Panc1 (cell line): ENCODE measurements at places on chromosomes 3 and 15.

DNA sequence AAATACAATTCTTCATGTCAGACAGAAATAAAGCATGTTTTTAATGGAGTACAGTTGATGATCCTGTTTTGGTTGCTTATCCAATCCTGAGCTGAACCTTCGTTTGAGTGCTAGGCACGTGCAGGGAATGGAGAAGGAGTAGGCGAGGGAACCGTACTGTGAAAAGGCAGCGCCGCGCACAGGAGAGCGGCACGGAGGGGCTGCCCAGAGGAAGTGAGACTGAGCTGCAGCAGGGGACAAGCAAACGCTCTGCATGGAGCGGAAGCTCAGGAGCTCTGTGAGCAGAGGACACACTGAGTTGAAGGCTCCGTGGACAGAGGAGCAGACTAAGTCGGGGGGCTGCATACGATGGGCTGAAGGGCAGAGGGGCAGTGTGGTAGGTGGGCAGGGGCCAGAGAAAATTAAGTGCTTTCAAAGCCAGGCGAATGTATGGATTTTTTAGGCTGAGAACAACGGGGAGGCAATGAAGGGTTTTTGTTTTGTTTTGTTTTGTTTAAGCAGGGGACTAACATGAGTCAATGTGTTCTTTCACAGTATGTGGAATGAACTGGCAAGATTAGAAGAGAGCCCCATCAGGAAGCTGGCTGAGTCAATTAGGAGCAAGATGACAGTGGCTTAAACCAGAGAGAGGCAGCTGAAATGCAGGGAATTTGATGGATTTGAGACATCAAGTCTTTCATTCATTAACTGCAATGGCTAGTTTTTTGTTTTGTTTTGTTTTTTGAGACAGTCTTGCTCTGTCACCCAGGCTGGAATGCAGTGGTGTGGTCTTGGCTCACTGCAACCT, 23.8 kb upstream of the TM2D3 start:
- DNase-seq: no peak

- no peak for DNase-seq
Observed at GRCh38 chr15:28026221-28026620, 72.9 kb downstream of the OCA2 start.

DNA sequence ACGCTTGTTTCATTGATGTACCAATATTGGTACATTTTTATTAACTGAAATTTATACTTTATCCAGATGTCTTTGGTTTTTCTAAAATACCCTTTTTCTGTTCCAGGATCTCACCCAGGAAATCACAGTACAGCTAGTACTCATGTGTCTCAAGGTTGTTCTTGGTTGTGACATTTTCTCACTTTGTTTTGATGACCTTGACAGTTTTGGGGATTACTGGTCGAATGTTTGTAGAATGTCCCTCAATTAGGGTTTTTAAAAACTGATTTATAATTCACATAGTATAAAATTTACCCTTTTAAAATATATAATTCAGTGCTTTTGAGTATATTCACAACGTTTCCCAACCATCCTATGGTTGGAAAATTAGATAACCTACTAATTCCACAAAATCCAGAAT, 6.3 kb upstream of the SNRPN start:
- DNase-seq: no peak

GRCh38 chr3:28586325-28586724, 237.7 kb upstream of the AZI2 start:
- no peak for DNase-seq

DNA sequence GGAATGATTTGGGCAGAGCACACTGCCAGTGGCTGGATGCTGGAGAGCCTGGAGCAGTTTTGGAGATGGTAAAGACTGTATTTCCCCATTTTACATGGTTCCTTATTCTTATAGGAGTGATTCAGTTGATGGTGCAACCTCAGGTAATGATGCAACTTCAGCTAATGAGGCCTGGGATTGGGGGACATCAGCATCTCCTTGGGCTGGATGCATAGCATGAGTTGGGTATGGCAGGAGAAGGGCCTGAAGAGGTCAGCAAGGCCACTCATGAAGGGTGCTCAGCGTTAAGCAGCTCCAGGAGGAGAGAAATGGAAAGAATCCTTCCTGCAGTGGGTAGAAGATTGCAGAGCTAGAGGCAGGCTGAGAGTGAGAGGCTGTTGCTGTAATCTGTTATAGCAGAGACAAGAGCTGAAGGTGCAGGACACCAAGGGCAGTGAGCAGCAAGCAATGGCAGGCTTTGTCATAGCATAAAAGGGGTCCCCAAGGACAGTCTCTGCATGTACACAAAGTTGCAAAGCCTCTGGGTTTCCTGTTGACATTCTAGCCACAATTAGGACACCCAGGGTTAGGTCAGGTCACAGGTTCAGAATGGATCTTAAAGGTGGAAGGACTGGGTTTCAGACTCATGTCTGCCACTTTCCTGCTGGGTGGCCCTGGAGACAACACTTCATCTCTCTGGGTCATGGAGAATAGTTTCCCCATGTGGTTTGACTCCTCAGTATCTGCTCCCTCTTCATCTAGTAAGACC, 29.5 kb upstream of the SNRK start:
- DNase-seq: no peak

- DNase-seq: no peak
Observed at GRCh38 chr3:156211583-156211982, 91.2 kb downstream of the KCNAB1 start.

DNA sequence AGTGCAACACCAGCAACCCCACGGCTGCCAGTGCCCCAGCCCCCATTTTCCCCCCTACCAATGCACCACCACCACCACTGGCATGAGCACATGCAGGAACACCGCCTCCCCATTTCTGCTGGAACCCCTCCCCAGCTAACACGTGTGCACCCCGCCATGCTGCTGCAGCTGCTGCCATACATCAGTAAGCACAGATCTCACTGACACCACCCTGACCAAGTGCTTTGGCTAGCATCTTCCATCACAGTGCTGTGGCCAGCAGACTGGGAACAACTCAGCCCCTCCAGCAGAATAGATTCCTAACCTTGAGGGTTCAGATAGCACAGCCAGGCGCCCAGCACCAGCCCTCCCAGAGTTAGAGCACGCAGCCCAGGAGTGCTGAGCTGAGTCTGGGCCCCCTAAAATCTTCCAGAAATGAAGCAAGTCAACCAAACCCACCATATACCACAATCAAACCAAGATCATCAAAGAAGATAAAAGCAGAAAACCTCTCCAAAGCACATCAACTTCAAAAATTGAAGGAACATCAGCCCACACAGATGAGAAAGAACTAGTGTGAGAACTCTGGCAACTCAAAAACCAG, 81.2 kb upstream of the CDV3 start:
- DNase-seq: no peak

DNA sequence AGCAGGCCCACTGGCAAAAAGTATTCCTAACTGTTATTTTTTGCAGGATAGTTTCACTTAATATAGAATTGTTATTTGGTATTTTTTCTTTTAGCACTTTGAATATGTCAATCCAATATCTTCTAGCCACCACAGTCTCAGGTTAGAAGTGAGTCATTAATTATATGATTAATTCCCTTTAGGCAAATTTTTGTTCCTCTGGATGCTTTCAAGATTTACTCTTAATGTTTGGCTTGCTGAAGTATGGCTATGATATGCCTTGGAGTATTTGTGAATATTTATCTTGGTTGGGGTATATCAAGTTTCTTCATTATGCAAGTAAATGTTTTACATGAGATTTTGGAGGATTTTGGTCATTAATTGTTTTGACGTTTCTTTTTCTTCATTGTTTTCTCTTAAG, 152.1 kb upstream of the ALCAM start:
- DNase-seq: no peak

DNA sequence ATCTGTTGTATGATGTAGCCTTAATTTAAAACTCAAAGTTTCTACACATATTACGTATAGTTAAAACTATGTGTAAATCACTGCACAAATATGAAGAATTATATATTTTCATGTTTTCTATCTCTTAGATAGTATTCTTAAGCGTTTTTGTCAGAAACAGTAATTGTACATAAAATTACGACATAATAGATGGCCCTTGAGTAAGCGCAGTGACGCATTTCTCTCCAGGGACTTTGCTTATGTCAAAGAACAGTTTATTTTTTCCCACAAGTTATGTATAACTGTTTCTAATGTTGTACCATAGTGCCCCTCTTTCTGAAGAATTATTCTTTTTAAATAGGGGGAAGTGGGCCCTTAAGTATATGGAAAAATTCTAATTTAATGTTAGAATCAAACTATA, 934.0 kb downstream of the VGLL3 start:
- DNase-seq: no peak
